Activated CD4-positive, alpha-beta T cell treated with anti-CD3 and anti-CD28 coated beads, Interleukin-2, amount 10 ng/mL, durations not matched to agents 7 days and 5 days (primary cell): ENCODE measurements at places on chromosomes 12 and 14.

GRCh38 chr14:75753696-75754095, 92.7 kb downstream of the TTLL5 start:
- DNase-seq: no peak

GRCh38 chr12:114238808-114239207, 167.1 kb downstream of the TBX5 start:
- no peak for DNase-seq

- no peak for DNase-seq
These were observed 3.4 kb downstream of the CCER1 start for GRCh38 chr12:90951432-90952105.

- DNase-seq: no peak
These were observed 38.1 kb upstream of the CAPRIN2 start for GRCh38 chr12:30792648-30793499.

GRCh38 chr12:51055060-51055459, 6.9 kb downstream of the LETMD1 start:
- DNase-seq: no peak

GRCh38 chr12:104888892-104889291, 69.2 kb downstream of the SLC41A2 start:
- DNase-seq: no peak

GRCh38 chr12:8696442-8697090, 1.2 kb upstream of the RIMKLB start:
- no peak for DNase-seq

DNA sequence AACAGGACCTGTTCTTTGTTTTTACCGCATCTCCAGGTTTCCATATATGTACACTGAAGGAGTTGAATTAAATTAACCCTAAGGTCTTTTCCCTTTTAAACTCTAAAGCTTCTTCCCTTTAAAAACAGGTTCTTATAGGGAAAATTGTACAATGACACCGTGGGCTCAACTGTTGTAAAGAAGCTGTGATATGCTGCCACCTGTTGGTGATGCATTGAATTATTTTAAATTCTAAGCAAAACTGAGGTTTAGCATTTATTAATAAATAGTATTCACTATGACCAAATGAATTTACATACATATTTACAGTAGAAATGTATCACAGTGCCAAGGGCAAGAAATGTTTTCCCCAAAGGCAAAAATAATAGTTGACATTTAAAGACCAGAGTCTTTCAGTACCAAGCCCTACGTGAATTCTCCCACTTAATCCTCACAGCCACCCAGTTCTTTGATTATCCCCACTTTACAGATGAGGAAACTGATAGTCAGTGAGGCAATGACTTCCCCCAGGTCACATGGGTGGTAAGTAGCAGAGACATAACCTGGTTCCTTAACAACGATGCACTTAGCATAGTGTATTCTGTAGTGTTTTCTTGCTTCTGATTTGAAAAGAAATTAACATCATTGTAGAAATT, 35.7 kb upstream of the TMEM263 start:
- peak; percentile 41 for DNase-seq

- DNase-seq: no peak
These were observed 40.0 kb downstream of the DAAM1 start for GRCh38 chr14:59228421-59228820.

- no peak for DNase-seq
These were observed 54.9 kb downstream of the HECTD4 start for GRCh38 chr12:112327209-112327938.

DNA sequence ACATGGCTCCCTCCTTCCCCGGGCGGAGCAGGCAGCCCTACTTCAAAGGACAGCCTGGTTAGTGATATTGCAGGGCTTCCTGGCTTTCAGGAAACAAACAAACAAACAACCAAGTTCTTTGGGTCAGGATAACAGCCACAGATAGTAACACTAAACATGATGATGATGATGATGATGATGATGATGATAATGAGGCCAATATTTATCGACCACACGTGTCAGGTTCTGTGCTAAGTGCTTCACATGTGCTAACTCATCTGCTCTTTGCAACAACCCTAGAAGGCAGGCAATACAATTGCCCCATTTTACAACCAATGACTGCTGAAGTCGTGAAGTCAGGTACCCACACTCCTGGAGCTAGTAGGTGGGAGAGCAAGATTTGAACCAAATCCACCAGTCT, 44.1 kb upstream of the TBX5 start:
- DNase-seq: no peak

GRCh38 chr12:570435-570920, 92.8 kb downstream of the NINJ2 start:
- no peak for DNase-seq

DNA sequence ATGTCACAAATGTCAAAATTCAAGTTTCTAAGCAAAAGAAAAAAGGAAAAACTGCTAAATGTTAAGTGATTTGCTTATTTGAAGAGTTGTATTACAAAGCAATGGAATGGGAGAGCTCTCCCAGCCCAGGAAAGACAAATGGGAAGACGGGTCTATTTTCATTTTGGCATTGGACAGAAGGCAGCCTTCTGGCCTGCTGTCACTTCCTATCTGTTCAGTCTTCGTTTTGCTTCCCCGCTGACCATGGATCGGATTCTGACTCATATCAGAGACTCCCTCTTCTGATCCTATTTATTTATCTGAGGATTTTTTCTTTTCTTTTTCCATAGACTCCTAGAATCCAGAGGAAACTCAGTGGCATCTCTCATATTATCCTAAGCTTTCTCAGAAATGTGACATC, 634.9 kb downstream of the DIO2 start:
- no peak for DNase-seq

DNA sequence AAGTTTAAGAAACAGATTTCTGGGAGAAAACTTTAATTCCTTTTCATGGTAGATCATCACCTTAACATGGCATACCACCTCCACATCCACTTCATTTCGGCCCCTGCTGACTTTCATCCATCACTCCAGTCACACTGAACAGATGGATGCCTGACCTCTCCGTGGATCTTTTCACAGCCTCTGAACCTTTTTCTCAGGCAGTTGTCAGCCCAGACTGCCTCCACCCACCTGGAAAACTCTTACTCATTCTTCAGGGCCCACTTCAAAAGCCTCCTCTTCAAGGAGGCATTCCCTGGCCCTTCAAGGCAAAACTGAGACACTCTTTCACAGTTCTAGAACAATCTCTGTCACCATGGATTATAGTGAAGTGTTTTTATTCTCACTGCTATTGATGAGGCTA, 52.9 kb downstream of the GXYLT1 start:
- DNase-seq: no peak

DNA sequence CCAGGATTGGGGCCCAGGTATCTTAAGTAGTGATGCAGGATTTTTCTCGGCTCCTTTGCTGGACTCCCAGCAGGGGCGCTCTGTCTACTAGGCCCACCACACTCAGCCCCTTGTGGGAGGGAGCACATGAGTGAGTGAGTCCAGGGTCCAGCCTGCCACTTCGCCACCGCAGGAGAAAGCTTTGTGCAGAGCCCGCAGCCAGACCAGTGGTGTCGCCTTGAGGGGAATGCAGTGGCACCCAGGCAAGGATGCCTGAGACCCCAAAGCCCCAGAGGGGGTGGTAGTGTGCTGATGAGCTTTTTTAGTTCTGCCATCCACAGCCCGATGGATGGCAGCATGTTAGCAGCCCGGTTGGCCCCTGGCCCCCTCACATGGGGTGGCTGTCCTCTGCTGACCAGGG, 5.4 kb upstream of the MRPS35 start:
- DNase-seq: no peak

DNA sequence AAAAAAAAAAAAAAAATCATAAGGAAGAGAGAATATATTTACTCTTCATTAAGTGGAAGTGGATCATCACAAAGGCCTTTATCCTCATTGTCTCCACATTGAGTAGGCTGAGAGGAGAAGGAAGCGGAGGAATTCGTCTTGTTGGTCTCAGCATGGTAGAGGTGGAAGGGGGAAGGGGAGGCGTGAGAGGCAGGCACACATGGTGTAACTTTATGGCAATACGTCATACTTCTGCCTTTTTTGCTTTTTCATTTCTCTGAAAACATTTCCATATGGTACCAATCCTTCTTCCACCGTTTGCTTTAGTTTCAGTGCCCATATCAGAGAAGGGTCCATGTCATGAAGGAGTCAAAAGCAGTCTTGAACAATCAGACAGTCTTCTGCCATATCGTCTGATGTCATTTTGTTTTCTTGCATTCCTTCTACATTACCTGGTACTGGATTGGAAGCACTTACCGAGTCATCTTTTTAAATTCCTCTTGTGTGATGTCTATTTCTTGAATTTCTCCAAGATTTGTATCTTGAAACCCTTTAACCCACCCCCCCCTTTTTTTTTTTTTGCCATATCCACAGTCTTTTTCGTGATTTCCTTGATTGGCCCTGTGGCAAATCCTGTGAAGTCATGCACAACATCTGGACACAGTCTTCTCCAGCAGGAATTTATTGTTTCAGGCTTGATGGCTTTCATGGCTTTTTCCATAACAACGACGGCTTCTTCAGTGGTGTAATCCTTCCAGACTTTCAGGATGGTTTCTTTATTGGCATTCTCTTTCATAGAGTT, 8.9 kb downstream of the FUT8 start:
- no peak for DNase-seq

GRCh38 chr12:2687058-2687457, 107.7 kb upstream of the FKBP4 start:
- no peak for DNase-seq

DNA sequence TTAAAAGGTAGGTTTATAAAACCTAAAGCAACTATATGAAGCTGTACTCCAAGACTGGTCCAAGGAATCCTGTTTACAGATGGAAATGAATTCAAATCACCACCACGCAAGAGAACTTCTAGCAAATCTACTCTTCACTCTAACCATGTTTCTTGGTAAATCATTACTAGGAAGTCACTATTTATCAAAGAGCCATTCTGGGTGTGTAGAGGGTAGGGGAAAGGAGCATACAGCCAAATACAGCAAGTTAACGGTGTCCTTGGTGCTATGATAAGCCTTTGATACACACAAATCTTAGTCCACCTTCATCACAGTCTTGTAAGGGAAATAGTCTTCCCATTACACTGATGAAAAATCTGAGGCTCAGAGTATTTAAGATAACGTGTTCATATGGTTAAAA, 16.8 kb downstream of the NIN start:
- no peak for DNase-seq

GRCh38 chr14:67852926-67853604, 33.5 kb downstream of the RAD51B start:
- DNase-seq: no peak

GRCh38 chr12:110203546-110203945, 77.5 kb upstream of the ATP2A2 start:
- DNase-seq: no peak

DNA sequence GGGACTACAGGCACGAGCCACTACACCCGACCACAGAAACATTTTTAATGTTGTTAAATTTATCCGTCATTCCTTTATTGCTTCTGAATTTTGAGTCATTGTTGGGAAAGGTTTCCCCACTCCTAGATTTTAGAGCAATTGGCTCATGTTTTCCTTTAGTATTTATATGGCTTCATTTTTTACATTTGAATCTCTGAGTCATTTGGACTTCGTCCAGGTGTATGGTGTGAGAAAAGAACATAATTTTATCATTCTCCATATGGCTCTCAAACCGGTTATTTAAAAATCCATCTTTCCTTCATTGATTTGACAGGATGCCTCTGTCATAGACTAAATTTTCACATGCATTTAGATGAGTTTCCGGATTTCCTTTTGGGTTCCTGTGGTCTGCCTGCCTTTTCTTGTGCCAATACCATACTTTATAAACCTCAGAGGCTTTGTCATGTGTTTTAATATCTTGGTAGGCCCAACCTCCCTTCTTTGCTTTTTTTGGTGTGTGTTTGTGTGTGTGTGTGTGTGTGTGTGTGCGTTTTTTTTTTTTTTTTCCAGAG, 30.9 kb downstream of the LRTM2 start:
- no peak for DNase-seq

- peak; percentile 12 for DNase-seq
These were observed at the start of gene RGS6 for GRCh38 chr14:71932229-71932981. Gene RGS6 (plus strand): TSS chr14:71932429.
